NCI-H1105 treated with DMSO at 0.1 percent for 48 hours (cell line): ENCODE measurements at places on chromosomes 5 and 9.

DNA sequence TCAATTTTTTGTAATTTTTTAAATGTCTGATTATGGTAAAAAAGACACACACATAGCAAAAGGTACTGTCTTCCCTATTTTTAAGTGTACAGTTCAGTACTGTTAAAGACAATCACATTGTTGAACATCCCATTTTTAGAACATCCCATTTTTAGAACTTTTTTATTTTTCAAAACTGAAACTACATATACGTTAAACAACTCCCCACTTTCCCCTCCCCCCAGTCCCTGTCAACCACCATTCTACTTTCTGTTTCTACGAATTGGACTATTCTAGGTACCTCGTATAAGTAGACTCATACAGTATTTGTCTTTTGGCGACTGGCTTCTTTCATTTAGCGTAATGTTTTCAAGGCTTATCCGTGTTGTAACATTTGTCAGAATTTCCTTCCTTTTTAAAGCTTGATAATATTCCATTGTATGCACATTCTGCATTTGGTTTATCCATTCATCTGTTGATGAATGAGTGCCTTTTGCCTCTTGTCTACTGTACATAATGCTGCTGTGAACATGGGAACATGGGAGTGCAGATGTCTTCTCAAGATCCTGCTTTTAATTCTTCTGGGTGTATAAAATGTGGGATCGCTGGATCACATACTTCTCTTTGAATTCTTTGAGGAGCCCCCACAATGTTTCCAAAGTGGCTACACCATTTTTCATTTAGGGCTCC, 154.0 kb downstream of the PIK3R1 start:
- no peak for DNase-seq

DNA sequence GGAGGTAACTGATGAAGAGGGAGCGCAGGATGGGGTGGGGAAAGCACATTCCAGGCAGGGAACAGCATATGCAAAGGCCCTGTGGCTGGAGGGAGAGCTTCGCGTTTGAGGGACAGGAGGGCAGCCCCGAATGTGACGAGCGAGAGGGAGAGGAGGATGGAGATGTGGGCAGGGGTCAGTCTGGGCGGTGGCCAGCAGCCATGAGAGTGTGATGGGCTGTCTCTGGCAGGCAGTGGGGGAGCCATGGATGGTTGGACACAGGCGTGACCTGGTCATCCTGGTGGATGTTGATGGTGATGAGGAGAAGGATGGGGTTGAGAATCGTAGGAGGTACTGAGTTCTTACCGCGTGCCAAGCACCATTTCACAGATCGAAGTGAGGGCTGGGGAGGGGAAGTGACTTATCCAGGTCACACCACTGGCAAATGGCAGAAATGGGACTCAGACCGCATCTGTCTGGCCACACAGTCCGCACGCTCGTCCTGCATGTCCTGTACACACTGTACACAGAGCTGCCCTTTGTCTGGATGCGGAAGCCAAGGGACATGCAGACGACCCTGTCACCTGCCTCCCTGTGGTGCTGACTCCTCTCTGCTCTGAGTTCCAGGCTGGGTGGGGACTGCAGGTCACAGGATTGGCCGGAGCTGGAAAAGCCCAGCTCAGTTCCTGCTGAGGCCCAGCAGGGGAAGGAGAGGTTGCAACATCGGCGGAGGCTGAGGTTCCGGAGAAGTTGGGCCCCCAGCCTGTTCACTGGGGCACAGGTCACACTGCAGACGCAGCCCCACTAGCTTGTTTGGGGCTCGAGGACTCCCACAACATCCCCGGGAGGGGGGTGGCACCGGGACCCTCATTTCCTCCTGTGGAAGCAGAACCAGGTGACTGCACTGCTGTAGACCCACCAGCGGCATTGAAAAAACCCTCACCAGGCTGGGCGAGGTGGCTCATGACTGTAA, 165.6 kb upstream of the IER5L start:
- no peak for DNase-seq

DNA sequence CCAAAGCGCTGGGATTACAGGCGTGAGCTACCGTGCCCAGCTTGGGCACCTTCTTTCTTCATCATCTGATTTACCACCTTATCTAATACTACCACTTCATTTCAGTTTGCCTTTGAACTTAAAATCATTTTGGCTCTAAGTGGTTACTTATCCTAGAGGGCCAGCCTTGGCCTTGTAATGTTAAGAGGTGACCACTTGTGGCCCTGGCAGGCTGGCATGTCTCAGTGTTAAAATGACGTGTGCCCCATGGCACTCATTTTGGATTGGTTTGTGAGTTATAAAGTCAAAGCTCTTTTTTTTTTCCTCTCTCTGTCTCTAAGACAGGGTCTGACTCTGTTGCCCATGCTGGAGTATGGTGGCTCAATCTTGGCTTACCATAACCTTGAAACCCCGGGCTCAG, 17.8 kb downstream of the HABP4 start:
- no peak for DNase-seq

GRCh38 chr9:77237896-77238295, 60.6 kb downstream of the VPS13A start:
- no peak for DNase-seq

GRCh38 chr5:885529-885928, 7.1 kb downstream of the BRD9 start:
- peak; percentile 37 for DNase-seq

DNA sequence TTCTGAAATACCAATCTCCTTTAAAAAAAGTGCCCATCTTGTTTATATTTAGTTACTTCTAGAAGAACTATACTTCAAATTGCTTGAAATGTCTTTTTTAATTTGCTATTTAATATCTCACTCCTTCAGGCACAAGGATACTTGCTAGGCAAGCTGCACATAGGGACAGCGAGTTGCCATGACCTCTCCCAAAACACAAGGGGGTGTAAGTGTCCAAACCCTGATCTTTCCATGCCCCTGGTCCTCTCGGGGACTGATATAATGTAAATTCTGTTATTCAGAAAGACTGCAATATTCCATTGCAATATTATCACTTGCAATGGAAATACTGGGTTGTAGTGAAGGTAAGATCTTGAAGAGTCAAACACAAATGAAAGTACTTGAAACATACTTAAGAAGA, 480.4 kb downstream of the CETN3 start:
- DNase-seq = no peak

DNA sequence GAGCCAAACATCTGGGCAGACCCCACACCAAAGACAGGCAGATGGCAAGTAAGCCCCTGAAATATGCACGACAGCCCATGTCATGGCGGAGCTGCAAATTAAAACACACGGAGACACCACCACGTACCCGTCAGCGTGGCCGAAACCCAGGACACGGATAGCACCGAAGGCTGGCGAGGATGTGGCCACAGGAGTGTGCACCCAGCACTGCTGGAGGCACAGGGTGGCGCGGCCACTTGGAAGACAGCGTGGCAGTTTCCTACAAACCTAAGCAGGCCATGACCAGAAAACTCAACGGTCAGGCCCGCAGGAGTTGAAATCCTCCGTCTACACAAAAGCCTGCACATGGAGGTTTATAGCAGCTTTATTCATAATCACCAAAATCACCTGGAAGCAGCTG, 12.8 kb downstream of the SLC9A3 start:
- no peak for DNase-seq

DNA sequence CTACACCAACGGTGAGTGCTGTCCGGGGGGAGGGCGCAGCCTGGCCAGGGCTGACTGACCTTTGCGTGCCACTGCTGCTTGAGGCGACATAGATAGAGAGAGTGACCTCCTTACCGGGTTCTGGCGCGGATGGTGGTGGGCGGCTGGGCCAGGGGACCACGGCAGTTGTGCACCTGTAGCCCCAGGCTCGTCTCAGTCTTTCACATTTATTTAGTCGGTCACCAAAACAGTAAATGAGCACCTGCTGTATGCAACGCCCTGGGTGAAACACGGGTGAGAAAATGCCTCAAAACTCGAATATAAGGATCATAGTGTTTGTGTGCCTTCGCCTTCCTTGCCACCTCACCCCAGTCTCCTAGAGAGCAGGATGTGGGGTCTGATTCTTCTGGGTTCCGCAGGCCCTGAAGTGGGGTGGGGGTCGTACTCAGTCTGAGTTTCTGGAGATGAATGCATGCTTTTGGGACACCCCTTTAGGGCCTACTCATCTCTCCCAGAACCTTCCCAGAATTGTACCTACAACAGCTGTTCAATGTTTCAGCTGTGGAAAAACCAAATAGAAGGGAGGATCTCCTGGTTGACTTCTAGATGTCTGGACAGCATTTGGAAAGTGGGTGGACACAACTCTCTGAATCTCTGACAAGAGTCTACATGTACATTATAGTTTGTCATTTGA, 714 bp downstream of the SEC24A start:
- no peak for DNase-seq

DNA sequence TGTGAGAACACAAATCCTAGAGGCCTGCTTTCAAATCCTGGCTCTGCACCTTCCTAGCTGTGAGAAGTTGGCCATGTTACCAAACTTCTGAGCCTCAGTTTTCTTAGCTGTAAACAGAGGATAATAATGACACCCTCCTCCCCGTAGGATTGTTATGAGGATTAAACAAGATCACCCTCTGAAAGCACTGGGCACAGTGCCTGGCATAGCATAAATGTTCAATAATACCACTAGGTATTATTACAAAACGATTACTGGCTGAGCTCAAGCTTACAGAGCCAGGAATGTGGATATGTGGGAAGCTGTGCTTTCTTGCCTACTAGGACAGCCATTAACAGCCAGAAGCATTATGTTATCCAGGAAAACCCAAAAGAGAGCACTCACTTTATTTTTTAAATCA, 30.8 kb upstream of the POU4F3 start:
- no peak for DNase-seq

DNA sequence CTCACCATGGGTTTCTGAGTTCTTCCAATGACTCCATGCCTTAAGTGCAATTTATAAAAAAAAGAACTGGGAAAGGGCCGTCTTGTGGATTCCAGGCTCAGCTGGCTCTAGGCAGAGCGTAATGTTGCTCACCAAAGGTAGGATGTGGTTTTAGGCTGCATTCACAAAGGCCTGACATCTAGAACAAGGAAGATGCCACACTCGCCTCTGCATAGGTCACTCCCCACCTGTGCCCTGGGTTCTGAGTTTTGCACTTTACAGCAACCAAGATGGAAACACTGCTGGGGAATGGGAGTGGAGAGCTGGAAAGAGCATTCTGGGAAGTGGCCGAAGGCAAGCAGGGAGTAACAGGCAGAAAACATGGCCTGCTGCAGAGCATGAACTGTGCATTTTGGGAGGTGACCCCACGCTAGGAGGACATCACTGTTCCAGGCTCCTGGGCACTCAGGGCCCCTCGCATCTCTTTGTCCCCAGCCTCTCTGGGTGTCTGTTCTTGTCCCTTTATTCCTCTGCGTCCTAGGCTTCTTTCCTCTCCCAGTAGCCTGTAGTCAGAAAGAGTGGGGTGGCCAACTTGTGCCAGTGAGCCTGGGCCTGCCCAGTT, 12.3 kb downstream of the FCN2 start:
- DNase-seq = no peak

DNA sequence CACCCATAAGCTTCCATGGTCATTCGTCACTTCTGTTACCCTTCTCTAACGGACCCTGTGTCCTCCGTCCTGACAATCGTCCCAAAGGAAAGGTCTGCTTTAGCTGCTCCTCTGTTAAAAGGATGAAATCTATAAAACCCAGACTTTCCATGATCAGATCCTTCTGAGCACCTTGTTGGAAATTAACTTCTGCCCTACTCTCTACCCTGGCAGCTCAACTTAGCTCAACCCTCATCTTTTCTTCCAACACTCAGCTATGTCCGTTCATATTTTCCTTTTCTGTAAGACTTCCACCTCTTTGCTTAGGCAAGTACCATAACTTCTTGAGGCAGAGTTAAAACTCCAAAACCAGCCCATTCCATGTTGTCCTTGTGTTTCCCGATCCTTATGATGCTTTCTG, 205.4 kb downstream of the SPATA31A6 start:
- DNase-seq = no peak

- no peak for DNase-seq
These were observed 609.8 kb upstream of the GRAMD2B start for GRCh38 chr5:125813221-125813974.

GRCh38 chr5:107523029-107523680, 147.6 kb downstream of the EFNA5 start:
- no peak for DNase-seq
